ENCODE measurements at places on chromosomes 13 and 19.

GRCh38 chr13:63607153-63607552, 2191.5 kb upstream of the PCDH20 start:
- DNase-seq = no peak

- no peak for DNase-seq
Observed at GRCh38 chr13:113507505-113508345, 17.2 kb upstream of the DCUN1D2 start.

- DNase-seq = no peak
Observed at GRCh38 chr19:17294051-17294891, 9.0 kb downstream of the ABHD8 start.

DNA sequence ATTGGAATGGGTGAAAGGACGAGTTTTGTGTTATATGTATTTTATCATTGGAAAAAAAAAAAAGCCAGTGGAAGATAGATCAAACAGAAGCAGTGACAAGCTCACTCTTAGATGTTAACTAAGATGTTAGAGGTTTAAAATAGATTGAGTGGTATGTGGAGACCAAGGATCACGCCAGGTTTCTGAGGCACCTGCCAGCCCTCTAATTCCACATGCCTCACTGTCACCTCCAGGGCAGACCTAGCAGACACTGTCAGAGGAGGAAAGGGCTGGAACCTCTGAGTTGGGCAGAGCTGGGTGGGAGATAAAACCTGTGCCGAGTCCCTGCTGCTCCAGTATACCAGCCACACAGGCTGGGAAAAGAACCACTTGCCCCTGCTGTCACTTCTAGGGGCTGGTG, 57.5 kb upstream of the SIAH3 start:
- DNase-seq = no peak

GRCh38 chr13:65744836-65745235, 1485.3 kb downstream of the PCDH9 start:
- DNase-seq = no peak

DNA sequence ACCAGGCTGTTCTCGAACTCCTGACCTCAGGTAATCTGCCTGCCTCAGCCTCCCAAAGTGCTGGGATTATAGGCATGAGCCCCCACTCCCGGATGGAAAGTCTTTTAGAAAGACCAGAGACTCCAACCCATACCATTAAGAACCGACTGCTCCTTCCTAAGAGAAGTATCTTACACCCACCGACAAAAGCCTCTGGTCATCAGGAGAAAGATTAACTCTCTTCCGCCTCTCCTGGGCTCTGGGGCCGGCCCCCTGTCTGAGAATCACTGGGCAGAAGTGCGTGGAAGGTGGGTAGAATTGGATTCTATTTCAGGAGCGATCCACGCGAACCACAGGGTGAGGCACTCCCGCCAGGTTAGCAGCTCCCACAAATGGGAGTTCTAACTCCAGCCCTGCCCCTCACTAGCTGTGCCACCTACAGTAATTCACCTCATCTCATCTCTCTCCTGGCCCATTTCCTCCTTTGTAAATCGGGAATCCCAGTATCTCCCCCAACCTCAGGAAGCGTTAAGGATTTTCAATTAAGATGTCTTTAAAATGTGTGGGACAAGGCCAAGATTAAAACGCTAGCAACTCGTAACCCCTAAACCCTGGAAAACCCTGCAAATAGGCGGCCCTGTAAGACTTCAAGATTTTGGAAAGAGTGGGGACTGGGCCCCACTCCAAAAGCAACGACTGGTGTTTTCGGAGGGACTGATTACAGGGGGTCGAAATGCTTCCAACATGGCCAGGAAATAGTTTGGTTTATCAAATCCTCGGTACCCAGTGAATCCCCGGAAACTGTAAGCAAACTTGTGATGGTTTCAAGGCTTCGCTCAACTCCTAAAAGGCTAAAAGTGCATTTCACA, 1.3 kb downstream of the HNRNPL start:
- no peak for DNase-seq

GRCh38 chr19:28727480-28728159, 485.3 kb downstream of the UQCRFS1 start:
- no peak for DNase-seq

DNA sequence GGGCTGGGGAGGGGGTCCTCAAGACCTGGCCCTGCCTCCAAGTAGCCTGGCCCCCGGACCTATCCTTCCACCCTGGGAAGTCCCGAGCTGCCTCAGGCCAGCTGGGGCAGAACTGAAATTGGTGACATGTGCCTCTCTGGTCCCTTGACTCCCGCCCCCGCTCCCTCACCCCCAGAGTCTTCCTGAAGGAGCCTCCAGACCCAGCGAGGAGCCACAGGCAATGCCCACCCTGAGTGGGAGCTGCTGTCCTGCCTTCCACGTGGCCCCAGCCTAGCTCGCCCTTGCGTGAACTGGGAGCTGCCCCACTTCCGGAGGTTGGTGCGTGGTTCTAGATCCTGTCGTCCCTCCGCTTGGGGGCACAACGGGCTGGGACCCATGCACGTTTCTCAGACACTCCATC, 34.6 kb downstream of the CEBPA start:
- DNase-seq = no peak

- DNase-seq = no peak
Observed at GRCh38 chr19:29673451-29674371, 8.4 kb downstream of the PLEKHF1 start.

GRCh38 chr13:83065108-83065507, 817.2 kb downstream of the SLITRK1 start:
- DNase-seq = no peak

- DNase-seq = no peak
Observed at GRCh38 chr13:109734002-109734785, 52.2 kb downstream of the IRS2 start.

- no peak for DNase-seq
Observed at GRCh38 chr19:8116437-8117293, 32.7 kb downstream of the FBN3 start.

DNA sequence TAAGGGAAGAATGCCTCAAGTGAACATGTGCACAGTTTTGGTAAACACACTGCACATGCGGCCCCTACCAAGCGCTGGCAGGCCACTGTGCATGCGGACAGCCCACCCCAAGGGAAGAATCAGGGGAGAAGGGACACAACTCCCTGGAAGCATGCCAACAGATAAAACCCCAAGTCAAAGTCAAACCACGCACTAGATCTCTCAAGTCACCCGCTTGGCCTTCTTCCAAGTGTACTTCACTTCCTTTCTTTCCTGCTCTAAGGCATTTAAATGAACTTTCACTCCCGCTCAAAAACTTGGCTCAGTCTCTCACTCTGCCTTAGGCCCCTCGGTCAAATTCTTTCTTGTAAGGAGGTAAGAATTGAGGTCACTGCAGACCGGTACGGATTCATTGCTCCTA, 4.6 kb upstream of the RFXAP start:
- peak; percentile 43 for DNase-seq

DNA sequence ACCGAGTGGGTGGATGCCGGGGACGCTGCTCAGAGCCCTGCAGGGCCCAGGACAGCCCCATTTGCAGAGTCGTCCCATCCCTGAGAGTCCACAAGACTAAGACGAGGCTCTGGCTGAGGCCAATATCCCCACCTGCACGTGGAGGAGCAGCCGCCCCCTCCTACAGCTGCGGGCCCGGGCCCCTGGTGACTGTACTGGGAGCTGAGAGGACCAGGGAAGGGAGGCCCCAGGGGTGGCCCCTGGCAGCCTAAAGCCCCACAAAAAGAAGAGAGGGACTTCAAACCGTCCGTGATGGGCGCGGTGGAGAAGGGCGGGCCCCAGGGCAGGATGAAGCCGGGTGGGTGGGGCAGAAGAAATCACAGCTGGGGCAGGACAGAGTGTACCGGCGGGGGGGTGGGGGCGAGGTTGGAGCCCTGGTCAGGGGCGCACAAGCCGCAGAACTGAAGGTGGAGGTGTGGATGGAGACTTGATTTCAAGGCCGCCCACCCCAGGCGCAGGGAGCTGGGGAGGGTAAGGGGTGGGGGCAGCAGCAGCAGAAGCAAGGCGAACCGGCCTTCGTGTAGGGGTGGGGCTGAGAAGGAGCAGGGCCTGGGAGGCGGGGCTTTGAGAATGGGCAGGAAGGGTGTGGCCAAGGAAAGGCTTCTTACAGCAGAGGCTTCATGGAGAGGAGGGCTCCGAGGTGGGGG, 12.9 kb downstream of the CFD start:
- peak; percentile 80 for DNase-seq

GRCh38 chr13:20436505-20436904, 89.2 kb downstream of the CRYL1 start:
- DNase-seq = no peak

DNA sequence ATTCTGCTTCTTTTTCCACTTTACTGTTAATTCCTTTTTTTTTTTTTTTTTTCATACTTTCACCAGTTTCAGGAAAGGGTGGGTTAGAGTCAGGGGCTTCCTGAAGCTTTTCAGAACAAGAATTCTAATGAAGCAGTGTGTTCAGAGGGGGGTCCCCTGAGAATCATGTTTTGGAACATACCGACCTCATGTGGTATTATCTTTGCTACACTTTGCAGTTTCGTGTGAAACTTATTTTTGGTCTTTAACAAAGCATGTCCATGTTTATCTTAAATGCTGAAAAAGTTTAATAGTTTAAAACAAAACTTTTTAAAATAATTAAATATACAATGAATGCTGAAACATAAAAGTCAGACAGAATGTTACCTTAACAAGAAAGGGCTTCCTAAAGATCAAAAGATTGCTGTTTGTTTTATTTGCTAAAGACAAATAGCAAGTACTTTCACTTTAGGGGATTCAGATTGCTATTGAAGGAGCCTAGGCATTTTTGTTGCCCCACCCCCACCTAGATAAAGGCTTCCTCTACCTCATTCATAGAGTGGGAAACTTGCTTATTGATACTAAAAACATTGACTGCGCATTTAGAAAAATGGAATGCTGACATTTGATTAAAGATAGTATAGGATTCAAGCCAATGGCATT, 21.1 kb upstream of the POMP start:
- DNase-seq = no peak

- DNase-seq = no peak
Observed at GRCh38 chr19:1369214-1369805, 14.4 kb upstream of the NDUFS7 start.

- DNase-seq = peak; percentile 27
Observed at GRCh38 chr13:100602493-100603111, 14.0 kb upstream of the GGACT start.

DNA sequence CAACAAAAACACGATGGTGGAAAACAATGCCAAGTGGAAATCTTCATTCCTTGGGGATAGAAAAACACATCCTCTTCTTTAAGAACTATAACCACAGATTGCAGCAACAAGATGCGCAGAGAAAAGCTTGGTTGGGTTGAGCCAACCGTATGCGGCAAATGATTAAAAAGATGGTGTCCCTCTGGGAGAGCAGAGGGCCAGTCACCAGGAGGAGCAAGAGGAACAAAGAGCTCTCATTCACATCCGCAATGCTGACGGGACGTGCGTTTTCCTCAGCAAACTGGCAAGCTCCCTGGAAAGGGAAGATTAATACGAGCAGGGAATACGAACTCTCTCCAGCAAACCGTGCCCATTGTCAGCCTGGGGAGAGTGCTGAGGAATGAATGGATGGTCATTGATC, 141.6 kb downstream of the KATNAL1 start:
- DNase-seq = no peak

DNA sequence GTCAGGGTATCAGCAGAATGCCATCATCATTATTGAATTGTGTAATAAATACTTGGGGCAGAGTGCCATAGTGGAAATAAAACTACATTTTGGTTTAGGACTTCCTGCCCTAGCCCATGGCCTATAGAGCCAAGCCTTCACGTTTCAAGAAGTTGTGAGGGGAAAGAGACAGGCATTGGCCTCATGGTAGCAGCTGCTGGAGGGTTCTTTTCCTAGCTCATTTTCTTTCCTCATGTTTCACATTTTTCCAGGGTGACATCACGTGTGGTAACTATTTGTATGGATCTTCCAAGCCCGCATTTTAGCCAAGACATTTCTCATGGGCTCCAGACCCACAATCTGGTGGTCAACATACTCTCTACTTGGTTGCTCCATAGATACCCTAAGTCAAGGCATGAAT, 80.4 kb downstream of the LRCH1 start:
- DNase-seq = peak; percentile 61

DNA sequence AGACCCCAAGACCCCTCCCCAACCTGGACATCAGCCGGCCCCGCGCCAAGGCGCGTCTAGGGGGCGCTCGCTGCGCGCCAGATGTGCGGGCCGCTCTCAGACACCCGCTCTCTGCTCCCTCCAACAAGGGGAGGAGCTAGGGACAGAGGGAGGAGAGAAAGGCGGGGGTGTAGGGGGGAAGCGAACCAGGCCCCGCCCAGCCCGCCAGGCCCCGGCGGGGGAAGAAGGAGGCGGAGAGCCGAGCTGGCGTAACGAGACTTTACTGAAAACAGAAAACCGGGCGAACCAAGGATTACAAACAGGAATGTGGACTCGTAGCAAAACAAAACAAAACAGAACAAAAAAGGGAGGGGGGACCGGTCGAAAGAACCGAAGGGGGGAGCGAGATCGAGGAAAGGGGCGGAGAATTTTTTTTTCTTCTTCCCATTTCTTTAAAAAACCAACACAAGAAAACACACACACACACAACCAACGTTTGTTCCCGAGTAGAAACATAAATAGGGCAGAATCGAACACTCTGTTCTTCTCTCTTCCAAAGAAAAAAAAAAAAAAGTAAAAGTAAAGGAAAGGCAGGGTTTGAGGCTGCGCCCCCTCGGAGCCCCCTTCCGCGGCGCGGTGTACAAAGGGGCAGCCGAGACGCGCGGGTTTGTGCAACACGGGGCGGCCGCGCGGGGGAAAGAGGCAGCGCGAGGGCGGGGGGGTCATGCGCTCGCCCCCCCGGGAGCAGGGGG, 1.7 kb downstream of the JUND start:
- peak; percentile 92 for DNase-seq

DNA sequence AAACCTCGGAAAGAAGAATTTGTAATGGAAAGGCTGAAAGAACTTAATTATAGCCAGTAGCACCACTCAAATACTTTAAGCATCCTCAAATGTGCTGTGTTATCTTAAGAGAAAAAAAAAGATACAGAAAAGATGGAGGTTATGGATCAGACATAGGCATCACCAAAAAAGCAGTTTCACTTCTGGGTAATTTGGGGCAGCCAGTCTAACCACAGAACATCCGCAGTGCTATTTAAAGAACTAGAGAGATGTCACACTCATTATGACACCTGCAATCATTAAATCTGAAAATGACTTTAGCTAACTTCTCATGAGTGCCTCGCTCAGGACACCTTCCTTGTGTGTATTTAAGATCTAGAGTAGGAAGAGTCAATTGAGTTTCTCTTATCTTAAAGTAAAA, 211.8 kb downstream of the RBM26 start:
- no peak for DNase-seq

GRCh38 chr13:23777575-23777870, 111.7 kb downstream of the MIPEP start:
- DNase-seq = no peak

DNA sequence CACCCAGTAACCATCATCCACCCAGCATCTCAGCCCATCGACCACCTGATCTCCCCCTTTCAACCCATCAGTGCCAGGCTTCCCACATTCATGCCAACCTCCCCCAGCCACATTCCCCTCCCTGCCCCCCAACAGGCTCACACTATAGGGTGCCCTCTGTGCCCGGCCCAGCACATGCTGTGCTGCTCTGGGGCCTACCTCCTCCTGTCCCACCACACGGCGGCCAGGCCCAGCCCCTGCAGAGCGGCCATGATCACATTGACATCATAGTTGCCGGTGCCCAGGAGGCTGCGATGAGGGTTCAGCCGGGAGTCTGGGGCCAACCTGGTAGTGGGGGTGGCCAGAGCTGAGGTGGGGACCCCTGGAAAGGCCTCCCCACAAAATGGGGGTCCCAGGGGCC, 3.6 kb downstream of the JOSD2 start:
- no peak for DNase-seq

Measured in foreskin melanocyte (primary cell).